ENCODE measurements at places on chromosomes 6 and 20. TPM values are rescaled to one million over a fixed set of nuclear protein-coding genes. Genes with fewer than 3 reads are reported as not detected.

- DNase-seq: peak; percentile 62
- H3K27me3 ChIP-seq: no peaks in the 10 kb centered on the region
- no peaks in the 10 kb centered on the region for H3K36me3 ChIP-seq
- H3K4me1 ChIP-seq: peaks cover 24% of the 10 kb centered on the region
- H3K4me3 ChIP-seq: peak overlapping the region; percentile 93
These were observed 61.9 kb downstream of the GPR6 start for GRCh38 chr6:110039981-110040383.

DNA sequence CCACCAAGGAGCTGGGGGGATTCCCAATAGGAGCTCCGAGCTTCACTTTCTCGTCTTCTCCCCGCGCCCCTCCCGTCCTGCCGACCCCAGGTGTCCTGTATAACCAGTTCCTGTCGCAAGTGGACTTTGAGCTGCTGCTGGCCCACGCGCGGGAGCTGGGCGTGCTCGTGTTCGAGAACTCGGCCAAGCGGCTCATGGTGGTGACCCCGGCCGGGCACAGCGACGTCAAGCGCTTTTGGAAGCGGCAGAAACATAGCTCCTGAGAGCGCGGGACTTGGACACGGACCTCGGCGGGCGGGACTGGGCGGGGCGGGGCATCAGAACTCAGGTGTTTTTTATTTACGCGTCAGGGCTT is 340 bp upstream of the VARS2 start:
- peaks cover 24% of the 10 kb centered on the region for H3K4me1 ChIP-seq
- peak overlapping the region; percentile 92 for H3K27ac ChIP-seq
- no peaks in the 10 kb centered on the region for H3K27me3 ChIP-seq
- no peak for DNase-seq

DNA sequence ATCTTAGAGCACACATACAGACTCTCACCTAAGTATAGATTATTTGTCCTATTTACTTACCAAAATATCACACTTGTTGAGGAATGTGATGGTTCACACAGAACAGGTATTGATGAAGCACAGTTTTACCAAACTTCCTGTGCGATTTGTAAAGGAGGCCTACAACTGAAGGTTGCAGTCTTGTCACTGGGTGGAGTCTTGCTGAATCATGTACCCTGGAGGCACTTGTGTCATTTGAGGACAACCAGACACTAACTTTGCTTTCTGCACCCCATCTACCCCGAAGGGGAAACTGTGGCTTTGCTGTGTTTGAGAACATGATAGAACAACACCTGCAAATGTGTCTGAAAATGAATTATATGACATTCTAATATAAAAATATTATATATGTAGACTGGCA is 32.4 kb upstream of the HINT3 start:
- no peaks in the 10 kb centered on the region for H3K27me3 ChIP-seq
- peaks cover 2% of the 10 kb centered on the region for H3K4me1 ChIP-seq
- peaks cover 74% of the 10 kb centered on the region for H3K36me3 ChIP-seq
- H3K4me3 ChIP-seq: no peak overlapping the region
- no peak overlapping the region for H3K27ac ChIP-seq

DNA sequence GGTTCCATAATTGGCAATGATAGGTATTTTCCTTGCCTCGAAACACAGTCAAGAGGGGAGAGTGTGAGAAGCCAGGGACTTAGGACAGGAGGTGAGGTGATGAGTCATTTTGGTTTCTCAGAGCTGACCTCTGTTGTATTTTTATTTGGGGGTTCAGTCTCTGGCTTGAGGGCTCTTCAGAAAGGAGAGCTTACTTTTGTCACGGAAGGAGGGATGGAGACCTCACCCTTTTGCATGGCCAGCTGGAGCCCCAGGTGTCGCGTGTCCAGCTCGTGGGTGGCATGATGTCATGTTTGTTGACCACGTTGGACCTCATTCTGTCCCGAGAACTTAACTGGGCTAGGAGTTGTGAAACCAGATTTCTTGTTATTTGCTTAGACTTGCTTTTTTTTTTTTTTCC is 293.9 kb downstream of the QKI start:
- peaks cover 8% of the 10 kb centered on the region for H3K4me1 ChIP-seq
- no peak overlapping the region for H3K4me3 ChIP-seq
- no peak for DNase-seq
- no peak overlapping the region for H3K27ac ChIP-seq
- H3K36me3 ChIP-seq: no peaks in the 10 kb centered on the region

DNA sequence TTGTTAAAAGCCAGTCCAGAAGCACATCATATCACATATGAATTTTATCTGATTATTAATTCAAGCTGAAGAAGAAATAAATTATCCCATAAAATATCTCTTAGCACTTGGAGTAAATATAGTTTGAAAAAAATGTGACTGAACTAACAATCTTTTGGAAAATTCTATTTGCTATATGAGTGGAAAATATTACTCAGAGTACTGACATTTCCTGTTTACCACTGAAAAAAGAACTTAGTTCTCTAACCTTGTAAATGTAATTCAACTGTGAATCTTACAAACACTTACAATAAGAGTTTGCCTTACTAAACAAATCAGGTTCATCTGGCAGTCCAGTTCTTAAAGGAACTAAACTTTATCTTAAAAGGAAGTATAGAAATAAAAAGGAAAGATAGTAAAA is 44.2 kb downstream of the MOXD1 start:
- no peak for DNase-seq
- H3K27me3 ChIP-seq: no peaks in the 10 kb centered on the region

DNA sequence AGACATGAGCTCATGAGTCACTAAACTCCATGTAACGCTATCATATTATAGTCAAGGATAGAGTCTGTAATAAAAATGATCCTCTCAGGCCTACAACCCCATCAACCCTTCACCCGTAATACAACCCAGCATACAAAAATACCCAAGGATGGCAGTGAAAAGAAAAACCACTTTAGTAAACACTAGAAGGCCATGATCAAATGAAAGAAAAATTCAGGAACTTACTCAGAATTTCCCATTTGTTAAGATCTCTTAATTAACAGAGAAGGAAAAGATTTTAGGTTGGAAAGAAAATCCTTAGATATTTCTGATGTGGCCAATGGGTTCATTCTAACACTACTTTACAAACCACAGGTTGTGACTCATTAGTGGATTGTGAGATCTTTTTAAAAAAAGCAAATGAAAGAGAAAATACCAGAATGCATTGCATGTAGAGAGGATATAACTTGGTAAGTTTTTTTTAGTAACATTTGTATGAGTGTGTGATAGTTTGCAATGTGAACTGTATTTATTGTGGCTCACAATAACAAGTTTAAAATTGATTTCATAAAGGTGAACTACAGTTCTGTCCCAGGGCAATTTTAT is 8.0 kb upstream of the UBE2J1 start:
- no peak for DNase-seq
- peak overlapping the region; percentile 53 for H3K27ac ChIP-seq
- peaks cover 10% of the 10 kb centered on the region for H3K4me1 ChIP-seq
- peak overlapping the region; percentile 36 for H3K4me3 ChIP-seq
- H3K36me3 ChIP-seq: no peaks in the 10 kb centered on the region

DNA sequence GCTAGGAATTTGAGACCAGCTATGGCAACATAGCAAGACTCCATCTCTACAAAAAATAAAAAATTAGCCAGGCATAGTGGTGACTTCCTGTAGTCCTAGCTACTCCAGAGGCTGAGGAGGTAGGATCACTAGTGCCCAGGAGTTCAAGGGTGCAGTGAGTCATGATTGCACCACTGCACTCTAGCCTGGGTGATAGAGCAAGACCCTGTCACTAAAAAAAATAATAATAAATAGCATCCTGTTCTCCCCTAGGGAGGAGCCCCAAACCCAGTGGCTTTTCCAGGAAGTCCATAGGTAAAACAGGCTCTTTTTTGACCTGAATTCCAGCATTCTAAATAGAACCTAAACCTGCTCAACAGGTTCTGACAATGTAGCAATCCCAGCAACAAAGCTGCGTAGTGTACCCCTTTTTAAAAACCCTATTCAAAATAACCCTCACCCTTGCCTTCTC is 192.0 kb downstream of the ALDH8A1 start:
- no peak overlapping the region for H3K4me3 ChIP-seq
- no peak overlapping the region for H3K27ac ChIP-seq
- no peak for DNase-seq
- no peaks in the 10 kb centered on the region for H3K36me3 ChIP-seq
- peaks cover 28% of the 10 kb centered on the region for H3K27me3 ChIP-seq
- H3K4me1 ChIP-seq: peaks cover 6% of the 10 kb centered on the region

DNA sequence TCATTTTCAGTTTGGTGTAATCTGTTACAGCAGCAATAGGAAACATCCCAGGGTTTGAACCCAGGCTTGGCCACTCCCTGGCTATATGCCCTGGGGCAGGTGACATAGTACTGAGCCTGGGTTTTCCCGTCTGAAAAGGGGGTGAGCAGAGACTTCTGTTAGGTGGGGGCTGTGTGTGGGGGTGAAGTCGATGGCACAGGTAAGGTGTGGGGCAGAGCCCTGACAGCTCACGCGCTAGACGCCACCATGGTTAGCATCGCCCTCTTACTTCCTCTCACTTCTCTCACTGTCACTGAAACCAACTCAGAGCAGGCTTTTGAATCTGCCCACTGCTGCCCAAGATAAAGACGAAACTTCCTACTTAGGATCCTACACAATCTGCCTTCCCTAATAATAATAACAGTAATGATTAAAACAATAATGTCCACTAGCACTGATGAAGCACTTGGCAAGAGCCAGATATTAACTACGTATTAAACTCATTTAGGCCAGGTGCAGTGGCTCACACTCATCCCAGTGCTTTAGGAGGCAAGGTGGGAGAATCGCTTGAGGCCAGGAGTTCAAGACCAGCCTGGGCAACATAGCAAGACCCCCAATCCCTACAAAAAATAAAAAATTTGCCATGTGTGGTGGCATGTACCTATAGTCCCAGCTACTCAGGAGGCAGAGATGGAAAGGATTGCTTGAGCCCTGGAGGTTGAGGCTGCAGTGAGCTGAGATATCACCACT is 117.9 kb upstream of the PTPN1 start:
- no peaks in the 10 kb centered on the region for H3K27me3 ChIP-seq
- H3K4me3 ChIP-seq: no peak overlapping the region
- H3K27ac ChIP-seq: no peak overlapping the region

- no peak for DNase-seq
- H3K27ac ChIP-seq: no peak overlapping the region
These were observed 37.5 kb upstream of the LCA5 start for GRCh38 chr6:79574630-79575225.

DNA sequence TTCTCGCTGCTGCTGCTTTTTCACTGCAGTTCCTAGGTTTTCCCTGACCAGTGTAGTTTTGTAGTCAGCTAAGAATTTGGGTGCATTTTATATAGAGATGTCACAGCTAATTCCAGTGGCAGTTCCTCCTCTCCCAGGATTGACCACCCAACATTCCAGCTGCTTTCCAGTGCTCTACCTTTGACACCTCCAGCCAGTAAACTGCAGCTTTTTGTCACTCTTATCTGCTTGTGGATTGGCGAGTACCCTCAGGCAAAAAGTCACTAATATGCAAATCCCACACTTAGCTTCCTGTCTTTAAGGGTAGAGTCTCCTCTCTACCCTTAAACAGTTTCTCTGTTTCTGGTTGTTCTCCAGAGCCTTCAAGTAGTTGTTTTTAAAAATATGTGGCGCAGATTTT is 146.9 kb upstream of the KCNG1 start:
- no peak overlapping the region for H3K27ac ChIP-seq
- DNase-seq: no peak
- H3K27me3 ChIP-seq: peaks cover 17% of the 10 kb centered on the region
- H3K36me3 ChIP-seq: no peaks in the 10 kb centered on the region
- H3K4me3 ChIP-seq: no peak overlapping the region

- H3K4me3 ChIP-seq: peak overlapping the region; percentile 34
- peaks cover 20% of the 10 kb centered on the region for H3K4me1 ChIP-seq
- DNase-seq: no peak
- no peaks in the 10 kb centered on the region for H3K27me3 ChIP-seq
These were observed 62.0 kb downstream of the TRIM38 start for GRCh38 chr6:26024651-26025046.

GRCh38 chr6:71388856-71389527 is 100.4 kb downstream of the OGFRL1 start:
- H3K4me3 ChIP-seq: no peak overlapping the region
- H3K27me3 ChIP-seq: peaks cover 22% of the 10 kb centered on the region
- no peaks in the 10 kb centered on the region for H3K36me3 ChIP-seq
- no peak overlapping the region for H3K27ac ChIP-seq
- no peak for DNase-seq
- no peaks in the 10 kb centered on the region for H3K4me1 ChIP-seq

GRCh38 chr6:6705915-6706675 is 117.6 kb downstream of the LY86 start:
- no peak overlapping the region for H3K4me3 ChIP-seq
- H3K27me3 ChIP-seq: peaks cover 12% of the 10 kb centered on the region
- H3K4me1 ChIP-seq: peaks cover 9% of the 10 kb centered on the region
- no peak for DNase-seq
- H3K36me3 ChIP-seq: peaks cover 4% of the 10 kb centered on the region

DNA sequence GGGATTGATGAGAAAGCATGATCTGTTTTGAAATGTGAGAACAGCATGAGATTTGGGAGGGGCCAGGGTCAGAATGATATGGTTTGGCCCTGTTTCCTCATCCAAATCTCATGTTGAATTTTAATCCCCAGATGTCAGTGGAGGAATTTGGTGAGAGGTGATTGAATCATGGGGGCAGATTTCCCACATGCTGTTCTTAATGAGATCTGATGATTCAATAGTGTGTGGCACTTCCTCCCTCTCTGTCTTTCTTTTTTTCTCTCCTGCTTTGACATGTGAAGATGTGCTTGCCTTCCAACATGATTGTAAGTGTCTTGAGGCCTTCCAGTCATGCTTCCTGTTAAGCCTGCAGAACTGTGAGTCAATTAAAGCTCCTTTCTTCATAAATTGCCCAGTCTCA is 1060.3 kb upstream of the CITED2 start:
- no peaks in the 10 kb centered on the region for H3K4me1 ChIP-seq
- DNase-seq: no peak
- H3K27me3 ChIP-seq: no peaks in the 10 kb centered on the region
- H3K36me3 ChIP-seq: no peaks in the 10 kb centered on the region
- no peak overlapping the region for H3K27ac ChIP-seq
- no peak overlapping the region for H3K4me3 ChIP-seq

DNA sequence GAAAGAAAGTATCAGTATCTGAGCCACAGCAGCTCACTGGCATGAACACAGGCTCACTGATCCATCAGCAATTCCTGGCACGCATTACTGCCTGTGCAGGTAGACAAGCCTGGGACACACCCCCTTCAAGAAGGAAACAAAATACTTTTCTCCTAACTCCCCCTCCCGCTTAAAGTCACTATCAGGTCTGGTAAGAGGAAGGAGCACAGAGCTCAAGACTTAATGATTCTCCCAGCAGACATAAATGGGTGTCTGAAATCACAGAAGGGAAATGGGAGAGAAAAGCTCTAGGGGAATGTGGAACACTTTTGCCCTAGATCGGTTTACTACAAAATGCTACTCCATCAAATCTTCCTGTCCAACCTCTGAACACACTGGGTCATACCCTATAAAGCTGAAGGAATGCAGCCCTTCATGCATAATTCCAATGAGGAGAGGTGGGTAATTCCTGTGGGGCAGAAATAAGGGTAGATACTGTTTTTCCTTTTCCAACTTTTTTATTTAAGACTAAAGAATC is at the start of gene ADGRF1:
TSS of gene ADGRF1 (minus strand) at position 58 of the 517 bp plus-strand sequence. CDS start 13,271 bp downstream, outside the sequence.
- H3K4me1 ChIP-seq: peaks cover 3% of the 10 kb centered on the region
- no peak for DNase-seq

DNA sequence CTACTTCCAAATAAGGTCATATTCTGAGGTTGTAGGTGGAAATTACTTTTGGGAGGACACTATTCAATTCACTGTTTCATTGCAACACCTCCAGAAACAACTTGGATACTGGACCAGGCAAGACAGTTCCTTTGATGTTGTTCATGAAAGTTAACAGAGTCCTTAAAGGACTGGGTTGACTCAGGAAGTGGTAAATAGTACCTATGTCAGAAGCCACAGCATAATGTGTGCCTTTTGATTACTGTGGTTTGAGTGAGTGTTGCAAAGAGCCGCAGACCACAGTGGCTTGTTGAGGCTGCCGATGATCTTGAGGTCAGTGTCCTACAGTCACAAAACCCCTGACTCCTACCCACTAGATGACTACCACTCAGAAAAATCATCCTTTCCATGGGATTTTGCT is 10.9 kb downstream of the IL20RA start:
- DNase-seq: no peak
- H3K36me3 ChIP-seq: peaks cover 5% of the 10 kb centered on the region
- peaks cover 10% of the 10 kb centered on the region for H3K4me1 ChIP-seq

Gene TFAP2A
- total RNA-seq: not detected

Data from naive thymus-derived CD8-positive, alpha-beta T cell (primary cell).